ENCODE measurements at places on chromosomes 5 and 9.
A peak's percentile ranks its signal among the peaks of the same experiment; 100 is the strongest.

DNA sequence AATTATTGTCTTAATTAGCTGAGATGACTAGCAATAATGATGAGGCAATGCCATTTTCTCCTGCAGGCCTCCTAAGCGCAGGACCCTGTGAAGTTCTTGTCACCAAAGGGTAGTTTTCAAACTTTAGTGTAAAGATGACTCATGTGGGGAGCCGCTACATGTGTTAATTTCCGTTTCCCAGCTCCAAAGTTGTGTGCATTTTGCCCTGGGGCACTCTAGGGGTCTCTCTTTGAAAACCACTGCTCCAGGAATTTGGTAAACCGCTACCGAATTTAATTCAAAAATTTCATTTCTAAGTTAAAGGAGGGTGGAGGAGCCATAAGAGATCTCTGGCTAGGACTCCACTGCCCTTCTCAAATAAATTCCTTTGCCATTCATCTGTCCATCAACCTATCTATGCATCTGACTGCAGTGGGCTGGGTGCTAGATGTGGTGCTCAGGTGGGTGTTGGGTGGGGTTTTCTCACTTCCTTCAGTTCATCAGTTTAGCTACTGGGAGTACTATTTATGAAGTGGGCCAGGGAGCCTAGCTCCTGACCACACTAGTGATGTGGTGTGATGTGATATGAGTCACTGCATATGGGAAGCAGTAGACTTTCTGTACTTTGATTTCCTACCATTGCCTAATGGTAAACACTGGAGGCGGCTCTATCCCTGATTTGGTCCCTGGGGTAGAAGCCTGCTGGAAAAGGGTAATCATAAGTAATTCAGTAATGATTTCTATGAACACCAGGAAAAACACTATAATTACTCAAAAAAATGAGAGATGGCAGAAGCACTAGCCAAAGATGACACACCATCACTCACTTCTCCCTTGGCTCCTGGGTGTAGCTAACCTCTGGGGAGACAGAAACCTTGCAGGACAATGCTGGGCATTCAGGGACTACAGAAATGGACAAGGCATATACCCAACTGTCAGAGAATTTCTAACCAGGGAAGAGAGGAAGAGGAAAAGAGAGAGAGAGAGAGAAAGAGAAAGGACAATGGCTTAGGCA lies 4.0 kb upstream of the ZSWIM6 start:
- DNase-seq = no peak

GRCh38 chr5:66307647-66308241 lies 163.6 kb downstream of the SREK1 start:
- DNase-seq = peak; percentile 47

GRCh38 chr9:124869466-124869985 lies 7.6 kb downstream of the ARPC5L start:
- DNase-seq = no peak

- DNase-seq = no peak
Measured at GRCh38 chr9:114430457-114430856, 42.7 kb upstream of the AKNA start.

- DNase-seq = no peak
Measured at GRCh38 chr9:97528529-97529230, 27.2 kb downstream of the TMOD1 start.

GRCh38 chr5:154878642-154879335 lies 20.4 kb downstream of the CNOT8 start:
- DNase-seq = no peak

DNA sequence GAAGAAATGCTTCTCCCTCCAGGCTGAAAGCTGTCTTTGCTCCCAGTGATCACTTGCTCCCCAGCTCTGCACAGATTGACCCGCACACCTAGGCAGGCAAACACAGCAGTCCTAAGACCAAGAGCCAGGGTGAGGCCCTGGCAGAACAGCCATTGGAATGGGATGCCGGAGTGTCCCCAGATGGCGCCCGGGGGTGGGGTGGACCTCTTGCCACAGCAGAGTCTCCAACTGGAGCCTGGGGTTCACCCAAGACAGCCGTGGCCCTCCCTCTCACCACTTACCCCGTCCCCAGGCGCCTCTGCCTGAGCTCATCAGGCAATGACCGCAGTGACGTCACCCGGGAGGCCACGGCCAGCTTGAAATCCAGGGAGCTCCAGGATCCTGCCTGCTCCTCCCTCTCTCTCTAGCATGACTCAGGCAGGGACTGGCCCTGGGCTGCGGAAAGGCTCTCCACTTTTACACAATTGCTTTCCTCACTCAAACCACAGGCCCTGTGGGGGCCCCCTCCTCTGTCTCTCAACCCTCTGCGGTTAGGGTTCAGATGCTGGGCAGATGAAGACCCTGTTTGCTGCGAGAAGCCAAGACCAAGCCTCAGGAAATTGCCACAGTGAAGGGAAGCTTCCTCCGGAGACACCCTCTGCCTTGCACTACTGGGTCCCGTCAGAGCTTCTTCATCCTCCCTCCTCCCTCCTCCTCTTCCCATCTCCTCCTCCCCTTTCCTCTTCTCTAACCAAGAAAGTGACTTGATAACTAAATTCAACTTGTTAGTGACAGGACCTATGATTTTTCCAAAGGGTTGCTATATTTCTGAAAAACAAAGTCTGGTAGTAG lies 24.3 kb upstream of the PTGES start:
- peak; percentile 76 for DNase-seq

DNA sequence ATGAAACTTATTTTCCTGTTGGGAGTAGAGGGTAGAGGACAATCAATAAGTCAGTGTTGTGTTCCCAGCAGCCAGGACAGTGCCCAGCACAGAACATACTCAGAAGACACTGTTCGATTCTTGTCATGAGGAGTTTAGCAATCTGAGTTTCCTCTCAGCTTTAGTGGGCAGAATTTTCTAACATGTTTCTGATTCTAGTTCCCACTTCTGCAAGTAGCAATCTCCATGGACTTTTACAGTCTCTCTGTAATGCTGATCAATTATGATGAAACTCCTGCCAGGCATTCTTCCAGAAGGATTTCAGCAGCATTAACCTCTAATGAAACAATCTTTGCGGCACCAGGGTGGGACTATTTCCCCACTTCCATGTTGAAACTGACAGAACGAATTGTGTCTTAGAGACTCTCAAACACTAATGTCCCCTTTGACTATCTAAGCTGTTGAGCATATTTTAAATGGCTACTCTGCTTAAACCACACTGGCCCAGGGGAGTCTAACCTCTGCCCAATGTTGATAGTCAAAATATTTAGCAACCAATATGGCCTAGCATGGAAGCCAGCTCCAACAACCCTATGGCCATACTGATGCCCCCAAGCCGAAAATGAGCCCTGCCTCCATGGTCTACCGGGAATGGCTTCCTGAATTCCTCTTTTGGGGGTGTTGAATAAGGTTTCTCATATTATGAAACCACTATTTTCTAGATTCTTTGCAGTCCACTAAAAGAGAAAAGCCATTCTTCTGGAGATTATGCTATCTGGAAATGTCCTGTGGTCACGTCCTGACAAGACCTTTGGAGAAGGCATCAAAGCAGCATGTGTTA lies 484.3 kb downstream of the BNC2 start:
- no peak for DNase-seq

DNA sequence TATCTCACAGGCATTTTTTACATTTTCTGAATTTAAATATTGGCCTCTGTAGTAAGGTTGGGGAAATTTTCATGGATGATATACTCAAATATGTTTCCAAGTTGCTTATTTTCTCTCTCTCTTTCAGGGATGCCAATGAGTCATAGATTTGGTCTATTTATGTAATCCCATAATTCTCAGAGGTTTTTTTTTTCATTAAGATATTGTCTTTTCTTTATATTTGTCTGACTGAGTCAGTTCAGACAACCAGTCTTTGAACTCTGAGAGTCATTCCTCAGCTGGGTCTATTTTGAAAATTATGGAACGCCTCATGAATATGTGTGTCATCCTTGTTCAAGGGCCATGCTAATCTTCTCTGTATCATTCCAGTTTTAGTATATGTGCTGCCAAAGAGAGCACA lies 223.2 kb downstream of the PCSK1 start:
- DNase-seq = no peak

GRCh38 chr5:109141222-109142200 lies 268.3 kb downstream of the PJA2 start:
- no peak for DNase-seq

DNA sequence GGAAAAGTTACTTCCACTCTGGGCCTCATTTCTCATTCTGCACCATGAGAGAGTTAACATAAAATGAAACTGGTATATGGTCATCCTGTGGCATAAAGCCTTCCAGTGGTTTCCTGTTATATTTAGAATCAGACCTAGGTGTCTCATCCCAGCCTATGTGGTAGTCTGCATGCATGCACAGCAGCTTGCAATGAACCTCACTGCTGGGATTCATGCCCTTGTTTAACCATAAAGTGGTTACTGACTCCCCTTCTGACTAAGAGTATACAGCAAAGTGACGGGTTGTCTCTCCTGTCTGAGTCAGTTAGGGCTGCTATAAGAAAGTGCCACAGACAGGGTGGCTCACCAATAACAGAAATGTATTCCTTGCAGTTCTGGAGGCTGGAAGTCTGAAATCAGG lies 14.7 kb upstream of the TDRD7 start:
- no peak for DNase-seq

Measured in frontal cortex (tissue), 4 donors.